ENCODE measurements at places on chromosomes 2 and 18. TPM values are rescaled to one million over a fixed set of nuclear protein-coding genes. Genes with fewer than 3 reads are reported as not detected.

DNA sequence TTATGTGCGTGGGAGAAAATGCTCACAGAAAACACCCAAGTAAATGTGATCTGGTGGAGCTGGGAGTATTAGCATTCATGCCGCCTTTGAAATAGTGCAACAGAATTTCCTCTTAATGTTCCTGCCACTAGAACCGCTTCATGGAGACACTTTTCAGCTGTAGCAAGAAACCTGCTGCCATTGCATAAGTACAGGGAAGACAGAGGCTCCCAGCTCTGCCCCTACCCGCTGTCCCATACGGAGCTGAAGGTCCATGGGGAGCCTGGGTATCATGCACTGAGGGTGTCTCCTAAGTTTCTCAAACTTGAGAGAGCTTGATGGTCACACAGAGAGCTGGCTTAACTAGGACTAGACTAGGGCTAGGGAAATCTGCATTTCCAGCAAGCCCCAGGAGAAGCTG lies 49.6 kb downstream of the CRIM1 start:
- ATAC-seq: no peak

DNA sequence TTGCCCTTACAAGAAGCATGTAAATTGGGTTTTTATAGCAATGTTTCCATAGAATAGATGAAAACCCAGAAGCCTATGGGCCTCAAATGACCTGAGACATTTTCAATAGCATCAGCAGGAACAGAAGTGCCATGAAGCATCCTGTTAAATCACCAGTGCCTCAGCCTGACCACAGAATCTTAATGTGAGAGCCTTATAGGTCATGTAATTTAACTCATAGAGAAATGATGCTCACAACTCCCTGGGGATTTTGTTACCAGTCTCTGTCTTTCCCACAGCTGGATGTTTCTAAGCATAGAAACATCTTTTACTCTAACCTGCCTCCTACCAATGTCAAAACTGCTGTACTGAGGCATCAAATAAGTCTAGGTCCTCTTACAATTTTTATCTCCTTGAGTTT lies 295.8 kb upstream of the ACVR2A start:
- ATAC-seq: no peak

SLC40A1 gene
- 1.1 TPM for total RNA-seq

IL37 gene
- not detected for total RNA-seq

TLX2 gene
- total RNA-seq: 1.4 TPM

ALPP gene
- not detected for total RNA-seq

GRCh38 chr2:7967707-7968405 lies 714.0 kb upstream of the ID2 start:
- no peak for ATAC-seq

FOSL2 gene
- 90.9 TPM for total RNA-seq

RBFA gene
- total RNA-seq: 26.6 TPM

MC2R gene
- not detected for total RNA-seq

- no peak for ATAC-seq
These were observed 106.9 kb upstream of the RGPD4 start for GRCh38 chr2:107719836-107720235.

Measured in activated T-helper 17 cell treated with anti-CD3 and anti-CD28 coated beads, Interleukin-2, amount 50 U/mL, for 72 hours (primary cell).